ENCODE measurements at places on chromosomes 6 and 20.
A peak's percentile ranks its signal among the peaks of the same experiment; 100 is the strongest.

DNA sequence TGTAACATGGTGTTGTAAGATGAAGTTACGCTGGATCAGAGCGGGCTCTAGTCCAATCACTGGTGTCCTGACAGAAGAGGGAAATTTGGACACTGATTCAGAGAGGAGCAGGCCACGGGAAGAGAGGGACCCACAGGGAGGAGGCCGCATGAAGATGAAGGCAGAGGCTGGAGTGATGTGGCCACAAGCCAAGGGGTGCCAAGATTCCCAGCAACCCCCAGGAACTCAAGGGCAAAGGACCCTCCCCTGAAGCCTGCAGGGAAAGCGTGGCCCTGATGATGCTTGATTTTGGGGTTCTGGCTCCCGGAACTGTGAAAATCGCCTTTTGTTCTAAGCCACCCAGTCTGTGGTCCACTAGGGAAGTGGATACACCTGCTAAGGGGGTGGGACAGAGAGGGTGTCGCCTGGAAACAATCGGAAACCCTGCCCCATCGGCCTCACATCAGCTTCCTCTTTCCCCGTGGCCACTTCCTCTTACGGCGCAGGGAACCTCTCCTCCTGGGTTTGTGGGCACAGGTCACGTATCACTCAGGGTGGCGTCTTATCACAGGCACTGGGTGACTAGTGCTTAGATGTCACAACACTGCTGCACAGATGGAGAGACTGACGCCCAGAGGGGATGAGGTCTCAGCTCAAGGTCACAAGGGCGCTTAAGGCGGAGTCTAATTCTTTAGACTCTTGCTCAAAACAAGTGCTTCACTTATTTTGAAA, 58.0 kb downstream of the SULF2 start:
- no peak for DNase-seq

- DNase-seq = peak; percentile 4
These were observed 2.7 kb downstream of the MYB start for GRCh38 chr6:135183532-135184440.

DNA sequence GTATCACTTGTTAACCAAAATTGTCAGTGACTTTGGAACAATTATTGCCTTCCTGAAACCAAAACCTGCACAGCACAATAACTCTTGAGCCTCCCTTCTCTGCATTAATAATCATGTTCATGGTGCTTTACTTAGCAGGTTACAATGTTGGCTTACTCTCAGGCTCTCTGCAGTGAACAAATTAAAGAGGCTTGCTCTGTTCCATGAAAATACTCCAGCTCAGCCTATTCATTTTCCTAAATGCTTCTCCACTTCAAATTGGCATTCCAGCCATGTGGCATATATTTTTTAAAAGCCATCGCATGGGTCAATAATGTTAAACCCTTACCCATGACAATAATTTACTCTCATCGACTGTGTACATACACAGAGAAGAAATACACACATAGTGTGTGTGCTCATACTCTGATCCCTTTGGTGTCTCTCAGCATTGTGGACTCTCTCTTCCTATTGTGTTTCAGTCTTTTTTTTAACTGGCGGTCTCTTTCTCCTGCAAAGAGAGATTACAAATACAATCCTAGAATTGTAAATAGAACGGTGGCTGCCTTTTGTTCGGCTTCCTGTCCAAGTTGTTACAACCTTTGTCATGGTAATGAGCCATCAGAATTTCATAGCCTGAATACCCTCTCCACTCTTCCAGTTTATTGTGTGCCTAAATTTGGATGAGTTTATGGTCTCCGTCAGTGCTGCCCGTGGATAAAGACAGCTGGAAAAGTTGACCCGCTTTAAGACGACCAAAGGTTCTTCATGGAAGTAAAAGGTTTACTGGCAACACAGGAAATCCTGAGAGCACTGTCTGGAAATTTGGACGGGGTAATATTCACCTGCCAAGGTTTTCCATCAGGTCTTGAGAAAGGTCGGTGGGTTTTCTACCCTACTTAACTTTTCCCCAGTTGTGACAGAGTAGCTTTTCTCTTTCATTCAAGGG, 263.6 kb downstream of the CD83 start:
- peak; percentile 42 for DNase-seq

- DNase-seq = no peak
These were observed 26.1 kb downstream of the FAM184A start for GRCh38 chr6:119052292-119052889.

DNA sequence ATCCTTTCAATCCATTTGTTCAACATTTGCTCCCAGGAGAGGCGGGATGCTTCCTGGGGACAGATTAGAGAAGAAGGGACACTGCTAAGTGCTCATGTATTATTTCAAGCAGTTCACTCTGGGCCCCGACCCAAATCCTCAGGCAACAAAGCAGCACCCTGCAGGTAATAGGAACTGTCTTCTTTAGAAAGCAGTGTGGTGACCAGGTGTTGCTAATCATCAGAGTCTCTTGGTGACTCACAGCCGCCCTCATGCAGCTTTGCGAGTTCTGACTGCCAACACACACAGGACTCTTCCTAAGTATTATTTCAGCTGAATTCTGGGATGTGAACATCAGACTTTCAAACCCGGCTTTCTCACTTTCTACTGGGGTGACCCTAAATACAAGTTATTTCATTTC, 356.4 kb downstream of the PRKN start:
- DNase-seq = no peak

DNA sequence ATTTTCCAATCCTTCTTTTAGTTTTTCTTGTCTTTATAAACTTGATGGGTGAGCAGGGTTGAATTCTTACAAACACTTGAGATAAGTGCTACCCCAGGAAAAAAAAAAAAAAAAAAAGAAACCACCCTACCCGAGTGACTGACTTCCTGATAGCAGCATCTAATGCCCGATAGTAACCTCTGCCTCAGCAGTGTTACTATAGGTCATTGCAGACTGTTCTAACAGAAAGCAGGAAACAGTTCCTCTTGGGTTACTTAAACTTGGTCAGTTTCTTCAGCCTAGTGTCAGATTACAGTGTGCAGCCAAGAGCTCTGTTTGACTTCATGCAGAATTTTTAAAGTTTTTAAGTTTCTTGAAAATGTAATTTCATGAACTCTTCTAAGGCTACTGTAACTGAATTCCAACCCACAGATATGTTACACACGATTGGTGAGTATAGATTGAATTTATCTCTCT, 2.1 kb downstream of the MYLIP start:
- no peak for DNase-seq
